ENCODE measurements at places on chromosomes 3 and 15.
A peak's percentile ranks its signal among the peaks of the same experiment; 100 is the strongest.

- DNase-seq: no peak
Measured at GRCh38 chr3:149339931-149340309, 6.5 kb upstream of the TM4SF18 start.

- no peak for DNase-seq
Measured at GRCh38 chr3:63228087-63228486, 50.0 kb upstream of the SYNPR start.

- no peak for DNase-seq
Measured at GRCh38 chr15:52193321-52193720, 2.1 kb upstream of the GNB5 start.

GRCh38 chr15:72222393-72222792 is 8.6 kb downstream of the PKM start:
- DNase-seq: no peak

- no peak for DNase-seq
Measured at GRCh38 chr15:84887938-84888337, 3.5 kb downstream of the SLC28A1 start.

GRCh38 chr15:68317281-68318007 is 39.9 kb downstream of the FEM1B start:
- DNase-seq: no peak

DNA sequence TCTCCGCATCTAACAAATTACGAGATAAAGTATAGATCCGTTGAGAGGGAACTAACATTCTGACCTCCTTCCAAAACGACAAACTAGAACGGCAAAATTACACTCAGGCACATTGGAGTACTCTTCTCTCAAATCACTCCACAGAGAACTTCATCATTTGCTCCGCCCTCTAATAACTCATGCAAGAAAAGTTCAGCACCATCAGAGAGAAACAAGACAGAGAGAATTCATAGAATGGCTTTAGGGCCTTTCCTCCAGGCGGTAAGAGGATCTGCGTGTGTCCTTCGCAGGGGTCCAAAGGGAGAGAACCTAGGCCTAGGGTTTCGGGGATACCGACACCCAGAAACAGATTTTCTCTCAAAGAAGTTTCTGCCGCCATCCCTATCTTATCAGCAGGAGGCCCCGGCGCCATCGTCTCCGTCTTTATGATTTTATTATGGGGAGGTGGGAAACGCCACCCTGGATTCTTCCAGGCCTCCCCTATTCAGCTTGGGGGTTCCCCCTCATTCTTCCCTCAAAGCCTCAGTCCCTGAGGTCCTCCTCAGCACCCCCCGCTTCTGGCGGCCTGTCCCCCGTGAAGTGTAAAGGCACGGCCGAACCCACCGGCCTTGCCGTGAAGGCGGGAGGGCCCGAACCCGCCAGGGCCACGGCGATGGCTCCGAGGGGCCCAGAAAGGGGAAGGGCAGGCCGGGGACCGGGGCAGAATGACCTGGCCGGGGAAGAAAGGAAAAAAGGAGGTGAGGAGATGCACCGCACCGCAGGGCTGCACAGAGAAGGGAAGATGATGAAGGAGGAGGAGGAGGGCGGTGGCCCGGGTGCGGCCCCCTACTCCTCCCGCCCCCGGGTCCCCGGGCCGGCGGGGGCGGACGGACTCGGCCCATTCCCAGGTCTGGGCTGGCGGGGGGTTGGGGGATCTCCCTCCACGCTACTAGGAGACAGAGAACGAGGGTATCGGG is 768 bp downstream of the UBXN7 start:
- DNase-seq: no peak

GRCh38 chr3:149216193-149216869 is 5.3 kb downstream of the CP start:
- no peak for DNase-seq

DNA sequence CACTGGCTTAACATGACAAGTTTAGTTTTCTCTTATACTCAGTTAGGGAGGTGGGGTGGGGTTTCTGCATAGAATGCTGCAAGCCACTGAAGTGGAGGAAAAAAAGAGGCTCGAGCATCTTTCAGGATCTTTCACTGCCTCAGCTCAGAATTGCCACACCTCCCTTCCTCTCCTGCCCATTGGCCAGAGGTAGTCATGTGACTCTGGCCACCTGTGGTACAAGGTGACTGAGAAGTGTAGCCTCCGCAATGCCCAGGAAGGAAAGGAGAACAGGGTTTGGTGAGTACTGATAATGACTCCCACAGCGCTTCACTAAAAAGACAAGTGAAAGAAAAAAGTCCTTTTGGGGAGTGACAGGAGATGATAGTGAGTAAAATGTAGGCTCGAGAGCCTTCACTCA is 124.3 kb upstream of the TRIM42 start:
- no peak for DNase-seq

- DNase-seq: no peak
Measured at GRCh38 chr3:154225536-154225935, 98.8 kb downstream of the DHX36 start.

GRCh38 chr15:96147267-96147666 is 183.2 kb upstream of the NR2F2 start:
- DNase-seq: no peak

- DNase-seq: no peak
Measured at GRCh38 chr3:145864336-145864735, 296.6 kb downstream of the PLOD2 start.

- DNase-seq: no peak
Measured at GRCh38 chr3:54393150-54393549, 270.8 kb downstream of the CACNA2D3 start.

DNA sequence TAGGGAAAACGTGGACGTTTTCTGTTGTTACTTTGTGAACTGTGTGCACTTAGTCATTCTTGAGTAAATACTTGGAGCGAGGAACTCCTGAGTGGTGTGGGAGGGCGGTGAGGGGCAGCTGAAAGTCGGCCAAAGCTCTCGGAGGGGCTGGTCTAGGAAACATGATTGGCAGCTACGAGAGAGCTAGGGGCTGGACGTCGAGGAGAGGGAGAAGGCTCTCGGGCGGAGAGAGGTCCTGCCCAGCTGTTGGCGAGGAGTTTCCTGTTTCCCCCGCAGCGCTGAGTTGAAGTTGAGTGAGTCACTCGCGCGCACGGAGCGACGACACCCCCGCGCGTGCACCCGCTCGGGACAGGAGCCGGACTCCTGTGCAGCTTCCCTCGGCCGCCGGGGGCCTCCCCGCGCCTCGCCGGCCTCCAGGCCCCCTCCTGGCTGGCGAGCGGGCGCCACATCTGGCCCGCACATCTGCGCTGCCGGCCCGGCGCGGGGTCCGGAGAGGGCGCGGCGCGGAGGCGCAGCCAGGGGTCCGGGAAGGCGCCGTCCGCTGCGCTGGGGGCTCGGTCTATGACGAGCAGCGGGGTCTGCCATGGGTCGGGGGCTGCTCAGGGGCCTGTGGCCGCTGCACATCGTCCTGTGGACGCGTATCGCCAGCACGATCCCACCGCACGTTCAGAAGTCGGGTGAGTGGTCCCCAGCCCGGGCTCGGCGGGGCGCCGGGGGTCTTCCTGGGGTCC is at the start of gene TGFBR2:
Gene TGFBR2 (plus strand): TSS at position 301 of the 731 bp plus-strand sequence. CDS start 283 bp downstream, at position 584.
- peak; percentile 64 for DNase-seq

GRCh38 chr3:171847133-171847532 is 4.0 kb downstream of the TMEM212 start:
- no peak for DNase-seq

DNA sequence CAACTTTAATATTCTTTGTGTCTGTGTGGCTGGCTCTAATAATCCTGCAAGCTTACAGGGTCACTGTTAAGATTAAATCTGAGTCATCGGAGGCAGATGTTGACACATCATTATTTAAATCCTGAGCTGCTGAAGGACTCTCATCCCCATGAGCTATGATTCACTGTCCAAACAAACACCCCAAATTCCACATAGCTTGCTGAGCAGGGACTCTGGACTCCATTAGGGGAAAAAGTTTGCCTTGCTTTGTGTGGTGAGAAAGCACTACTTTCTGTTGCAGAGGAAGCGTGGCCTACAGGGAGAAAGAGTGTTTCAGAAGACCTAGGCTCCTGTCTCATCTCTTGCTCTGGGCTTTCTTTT is 213.7 kb downstream of the PDCD6IP start:
- DNase-seq: no peak

DNA sequence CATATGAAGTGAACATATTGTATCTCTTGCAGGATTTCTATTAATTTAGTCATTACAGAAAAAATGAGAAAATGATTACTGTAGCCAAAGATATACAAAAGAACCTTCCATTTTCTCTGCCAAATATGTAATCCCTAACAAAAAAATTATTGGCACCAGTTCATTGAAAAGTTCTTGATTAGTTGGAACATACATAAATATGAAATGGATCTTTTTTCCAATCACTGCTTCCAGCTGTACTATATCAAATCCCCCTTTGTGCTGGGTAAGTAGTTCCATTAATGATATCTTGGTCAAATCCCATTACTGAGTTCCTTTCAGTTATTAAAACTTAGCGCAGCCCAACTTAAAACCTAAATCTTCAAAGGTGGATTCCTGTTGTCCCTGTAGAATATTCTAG is 263.8 kb downstream of the SLC9A9 start:
- no peak for DNase-seq

DNA sequence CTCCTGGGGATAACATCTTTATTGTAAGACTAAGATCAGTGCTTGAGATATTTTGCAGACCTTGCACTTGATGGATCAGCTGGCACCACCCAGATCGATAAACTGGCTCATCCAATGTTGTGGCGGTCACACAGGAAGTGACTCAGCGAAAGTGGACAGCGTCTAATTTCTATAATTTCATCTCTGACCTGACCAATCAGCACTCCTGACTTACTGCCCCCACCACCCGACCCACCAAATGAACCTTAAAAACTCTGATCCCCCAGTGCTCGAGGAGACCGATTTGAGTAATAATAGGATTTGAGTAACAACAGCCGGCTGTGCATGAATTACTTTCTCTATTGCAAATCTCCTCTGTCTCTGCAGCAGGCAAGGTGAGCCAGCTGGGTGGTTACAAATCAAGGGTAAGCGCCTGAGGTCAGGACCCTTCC is 62.7 kb upstream of the RNU6-1 start:
- DNase-seq: no peak

- no peak for DNase-seq
Measured at GRCh38 chr3:194617143-194617671, 16.0 kb downstream of the TMEM44 start.

DNA sequence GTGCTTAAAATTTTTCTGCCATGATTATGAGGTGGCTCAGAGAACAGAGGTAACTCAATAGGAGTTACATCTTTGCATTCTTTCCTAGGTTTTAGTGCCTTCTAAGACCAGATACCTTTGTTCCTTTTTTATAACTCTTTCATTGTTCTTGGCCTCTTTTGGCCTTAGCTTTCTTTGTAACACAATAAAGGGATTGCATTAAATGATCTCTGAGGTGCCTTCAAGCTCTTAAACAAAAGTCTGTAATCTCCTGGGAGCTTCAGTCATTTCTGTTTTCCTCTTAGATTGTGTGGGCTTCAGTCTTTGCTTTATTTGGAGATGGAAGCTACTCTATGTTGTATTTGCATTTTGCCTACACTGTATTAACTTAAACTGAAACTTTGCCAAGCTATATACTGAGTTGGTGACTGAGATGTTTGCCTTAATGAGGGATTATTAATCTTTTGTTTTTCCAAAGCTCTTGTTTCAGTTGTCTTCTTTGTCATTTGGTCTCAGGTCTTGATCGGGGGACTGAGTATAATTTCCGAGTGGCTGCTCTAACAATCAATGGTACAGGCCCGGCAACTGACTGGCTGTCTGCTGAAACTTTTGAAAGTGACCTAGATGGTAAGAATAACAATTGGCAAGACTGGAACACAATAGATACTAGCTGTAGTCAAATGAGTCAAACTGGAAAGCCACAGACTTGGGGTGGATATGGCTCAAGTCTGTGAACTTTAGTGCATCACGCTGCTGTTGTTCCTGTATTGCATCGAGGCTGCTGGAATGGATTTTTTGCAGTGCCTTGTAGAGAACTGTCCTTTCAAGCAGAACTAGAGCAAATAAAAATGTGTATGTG is 110.3 kb downstream of the HCN4 start:
- DNase-seq: no peak

- DNase-seq: no peak
Measured at GRCh38 chr3:101216710-101217465, 103.5 kb downstream of the IMPG2 start.

- no peak for DNase-seq
Measured at GRCh38 chr3:32778389-32778788, 39.4 kb upstream of the TRIM71 start.

GRCh38 chr15:29003191-29003839 is 117.5 kb downstream of the APBA2 start:
- DNase-seq: no peak

GRCh38 chr15:85415783-85416182 is 35.4 kb downstream of the AKAP13 start:
- no peak for DNase-seq

GRCh38 chr3:175940243-175940642 is 1081.1 kb downstream of the NAALADL2 start:
- no peak for DNase-seq

GRCh38 chr3:156160647-156161046 is 40.3 kb downstream of the KCNAB1 start:
- no peak for DNase-seq

DNA sequence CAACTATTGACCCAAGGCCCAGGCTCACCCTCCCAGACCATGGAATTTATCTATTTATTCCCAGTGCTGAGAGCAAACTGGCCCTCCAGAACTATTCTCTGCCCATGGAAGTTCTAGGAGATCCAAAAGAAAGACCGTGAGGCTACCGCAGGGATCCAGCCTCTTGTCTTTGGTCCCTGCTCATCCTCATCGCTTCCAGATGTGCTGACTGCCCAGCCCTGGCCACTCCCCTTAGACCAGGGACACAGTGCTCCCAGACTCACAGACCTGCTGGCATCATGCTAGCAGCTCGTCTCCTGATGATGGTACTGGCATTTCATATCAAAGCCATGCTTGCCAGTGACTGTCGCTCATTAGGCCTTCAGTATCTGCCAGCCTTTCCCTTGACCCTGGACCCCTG is 405.7 kb upstream of the PPP2R3A start:
- DNase-seq: no peak

GRCh38 chr3:122358703-122359032 is 24.4 kb downstream of the MIX23 start:
- DNase-seq: no peak

DNA sequence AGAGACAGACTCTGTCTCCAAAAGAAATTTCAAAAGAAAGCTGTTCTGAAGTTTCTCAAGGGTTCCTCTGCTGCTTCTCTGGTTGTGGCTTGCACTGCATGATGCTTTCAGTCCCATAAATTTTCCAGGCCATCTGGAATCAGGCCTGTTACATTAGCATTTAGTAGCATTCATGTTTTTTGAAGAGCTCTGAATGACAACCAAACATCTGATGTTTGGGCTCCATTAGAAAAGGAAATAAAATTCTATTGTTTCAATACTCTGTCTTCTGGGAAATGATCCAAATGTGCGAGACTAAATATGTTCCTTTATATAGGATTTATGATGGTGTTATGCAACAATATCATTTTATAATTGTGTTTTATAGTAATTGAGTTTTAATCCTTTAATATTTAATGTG is 455.8 kb downstream of the GABRG3 start:
- no peak for DNase-seq

DNA sequence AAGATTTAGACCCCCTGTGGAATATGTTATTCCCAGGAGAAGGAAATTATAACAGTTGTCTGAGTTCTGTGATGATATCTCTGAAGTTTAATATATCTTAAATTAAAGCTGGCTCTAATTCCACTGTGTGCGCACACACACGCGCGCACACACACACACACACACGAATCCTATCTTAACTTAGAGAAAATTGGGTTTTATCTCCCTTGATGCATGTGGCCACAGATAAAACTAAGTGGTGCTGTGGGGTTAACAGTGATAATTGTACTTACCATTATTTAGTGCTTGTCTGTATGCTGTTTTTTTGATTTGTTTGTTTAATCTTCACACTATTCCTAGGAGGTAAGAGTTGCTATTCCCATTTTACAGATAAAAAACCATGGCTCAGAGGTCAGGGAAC is 7.4 kb downstream of the EEFSEC start:
- DNase-seq: no peak

All from activated naive CD4-positive, alpha-beta T cell (primary cell).